Stimulated activated CD4-positive, alpha-beta T cell treated with anti-CD3 and anti-CD28 coated beads, Interleukin-4, amount 100 ng/mL, for 24 hours (primary cell): ENCODE measurements at places on chromosomes 2 and 18.

GRCh38 chr2:217934321-217935131, 68.3 kb downstream of the TNS1 start:
- no peak for DNase-seq

DNA sequence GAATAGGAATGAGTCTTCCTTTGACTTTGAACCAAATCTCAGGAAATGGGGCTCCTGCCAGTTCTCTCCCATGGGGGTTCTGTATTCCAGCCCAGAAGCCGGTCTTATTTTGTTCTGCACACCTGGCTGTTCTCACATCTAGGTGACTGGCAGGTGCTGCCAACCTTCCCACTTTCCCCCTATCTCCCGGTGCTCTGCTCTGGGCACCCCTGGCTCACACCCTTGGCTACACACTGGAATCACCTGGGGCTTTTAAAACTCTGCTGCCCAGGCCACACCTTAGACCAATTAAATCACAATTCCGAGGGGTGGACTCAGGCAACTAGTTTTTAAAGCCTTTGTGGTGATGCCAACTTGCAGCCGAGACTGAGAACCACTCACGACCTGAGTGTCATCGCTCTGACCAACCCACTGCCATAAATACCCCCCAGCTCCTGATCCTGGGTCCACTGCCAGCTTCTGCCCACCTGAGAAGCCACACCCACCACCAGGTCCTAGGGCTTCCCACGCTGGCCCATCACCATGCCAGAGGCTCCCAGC, 69.2 kb downstream of the KCNF1 start:
- no peak for DNase-seq

DNA sequence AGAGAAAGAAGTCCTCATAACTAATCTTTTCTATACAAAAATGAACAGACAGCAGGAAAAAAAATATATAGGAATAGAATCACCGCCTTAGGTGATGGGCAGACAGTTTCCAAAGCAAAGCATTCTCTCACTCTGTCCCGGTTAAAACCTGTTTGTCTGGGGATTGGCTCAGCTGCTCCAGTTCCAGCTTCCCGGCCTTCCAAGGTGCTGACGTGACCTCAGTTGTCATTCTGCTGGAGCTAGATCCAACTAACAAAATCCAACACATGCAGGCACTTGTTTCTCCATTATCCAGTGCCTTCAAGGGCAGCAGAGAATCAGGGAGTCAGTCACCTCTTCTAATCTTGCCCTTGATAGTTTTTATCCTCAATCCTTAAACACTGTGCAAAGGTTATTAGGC, 52.8 kb downstream of the IKZF2 start:
- DNase-seq, result no peak

GRCh38 chr2:162062559-162062958, 11.5 kb downstream of the DPP4 start:
- DNase-seq, result no peak

DNA sequence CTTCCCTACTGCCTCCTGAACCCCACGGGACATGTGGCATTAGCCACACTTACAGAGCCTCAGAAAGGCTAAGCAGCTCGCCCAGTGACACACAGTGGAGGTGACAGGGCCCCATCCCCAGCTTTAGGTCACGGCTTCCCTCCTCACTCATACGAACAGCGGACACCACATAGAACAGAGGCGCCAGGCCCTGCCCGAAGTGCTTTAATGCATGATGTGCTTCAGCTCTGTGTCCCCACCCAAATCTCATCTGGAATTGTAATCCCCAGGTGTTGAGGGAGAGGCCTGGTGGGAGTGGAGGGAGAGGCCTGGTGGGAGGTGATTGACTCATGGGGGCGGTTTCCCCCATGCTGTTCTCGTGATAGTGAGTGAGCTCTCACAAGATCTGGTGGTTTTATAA, 135.3 kb downstream of the PTGR3 start:
- no peak for DNase-seq
